Kidney epithelial cell (primary cell): ENCODE measurements at places on chromosomes 1 and 21. TPM values are rescaled to one million over a fixed set of nuclear protein-coding genes. Genes with fewer than 3 reads are reported as not detected.

GRCh38 chr1:86061551-86061990 lies 95.0 kb downstream of the COL24A1 start:
- no peak for DNase-seq

- no peak for DNase-seq
These were observed 9.2 kb upstream of the GALE start for GRCh38 chr1:23809751-23810171.

DNA sequence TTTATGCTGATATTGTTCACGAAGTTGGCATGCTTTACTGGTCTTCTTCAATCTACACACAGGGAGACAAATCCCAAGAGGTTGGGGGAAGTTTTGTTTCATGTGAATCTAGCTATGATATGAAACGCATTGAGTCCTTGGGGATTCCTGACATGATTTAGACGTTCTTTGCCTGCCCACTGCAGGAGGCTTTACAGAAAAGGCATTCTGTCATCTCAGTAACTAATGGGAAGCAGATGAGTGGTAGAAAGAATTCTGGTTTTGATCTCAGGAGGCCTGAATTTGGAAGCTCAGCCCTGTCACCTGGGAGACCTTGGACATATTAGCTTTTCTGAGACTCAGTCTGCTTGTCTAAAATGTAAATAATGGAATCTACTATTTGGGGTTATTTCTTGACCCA lies 383.0 kb upstream of the NFIA start:
- no peak for DNase-seq

GRCh38 chr1:107687849-107688753 lies 276.9 kb downstream of the VAV3 start:
- peak; percentile 59 for DNase-seq

DNA sequence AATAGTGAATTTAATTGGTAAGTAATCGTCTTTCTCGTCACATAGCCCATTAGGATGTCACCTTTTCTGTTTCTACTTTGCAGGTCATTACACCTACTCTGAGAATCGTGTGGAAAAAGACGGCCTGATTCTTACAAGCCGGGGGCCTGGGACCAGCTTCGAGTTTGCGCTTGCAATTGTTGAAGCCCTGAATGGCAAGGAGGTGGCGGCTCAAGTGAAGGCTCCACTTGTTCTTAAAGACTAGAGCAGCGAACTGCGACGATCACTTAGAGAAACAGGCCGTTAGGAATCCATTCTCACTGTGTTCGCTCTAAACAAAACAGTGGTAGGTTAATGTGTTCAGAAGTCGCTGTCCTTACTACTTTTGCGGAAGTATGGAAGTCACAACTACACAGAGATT lies 23.3 kb downstream of the PARK7 start:
- DNase-seq = no peak

DNA sequence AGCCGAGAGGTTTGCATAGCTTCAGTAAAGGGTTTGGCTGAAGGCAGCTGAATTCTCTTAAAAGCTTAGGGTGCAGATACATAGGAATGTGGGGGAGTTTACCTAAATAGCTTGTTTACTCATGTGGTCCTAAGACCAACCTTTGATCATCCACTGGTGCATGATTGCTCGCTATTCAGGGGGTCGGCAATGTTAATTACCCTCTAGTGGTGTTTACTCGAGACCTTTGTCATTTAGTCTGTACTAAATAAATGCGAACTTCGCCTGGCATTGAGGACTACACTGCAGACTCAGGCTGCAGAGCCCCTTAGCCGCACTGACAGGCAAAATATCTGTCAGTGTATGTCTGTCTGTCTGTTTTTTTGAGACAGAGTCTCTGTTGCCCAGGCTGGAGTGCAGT lies 31.8 kb downstream of the TMEM63A start:
- no peak for DNase-seq

DNA sequence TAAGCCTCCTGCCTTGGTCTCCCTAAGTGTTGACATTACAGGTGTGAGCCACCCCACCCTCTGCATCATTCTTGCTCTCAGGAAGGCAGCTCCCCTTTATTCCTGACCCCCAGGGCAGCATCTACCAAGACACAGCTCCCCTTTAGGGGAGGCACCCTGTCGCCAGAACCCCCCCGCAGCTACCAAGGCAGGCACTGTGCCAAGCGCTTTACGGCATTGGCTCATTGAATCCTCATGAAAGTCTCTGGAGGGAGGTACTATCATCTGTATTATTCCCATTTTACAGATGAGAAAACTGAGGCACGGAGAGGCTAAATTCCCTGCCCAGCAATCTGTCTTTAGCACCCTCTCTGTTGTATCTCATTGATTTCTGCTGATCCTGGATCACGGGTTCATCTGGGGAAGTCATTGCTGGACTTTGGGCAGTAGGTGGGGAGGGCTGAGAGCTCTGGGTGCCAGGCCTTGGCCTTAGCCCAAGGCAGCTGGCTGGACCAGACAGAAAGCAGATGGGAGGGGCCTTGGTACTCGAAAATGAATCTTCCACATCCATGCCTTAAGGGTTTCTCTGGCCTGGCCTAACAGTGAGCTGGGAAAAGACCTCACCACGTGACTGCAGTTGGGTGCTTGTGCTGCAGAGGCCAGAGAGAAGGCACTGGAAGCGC lies 5.9 kb downstream of the PLOD1 start:
- no peak for DNase-seq

- DNase-seq = no peak
These were observed 410.0 kb downstream of the TGFB2 start for GRCh38 chr1:218755128-218755527.

DNA sequence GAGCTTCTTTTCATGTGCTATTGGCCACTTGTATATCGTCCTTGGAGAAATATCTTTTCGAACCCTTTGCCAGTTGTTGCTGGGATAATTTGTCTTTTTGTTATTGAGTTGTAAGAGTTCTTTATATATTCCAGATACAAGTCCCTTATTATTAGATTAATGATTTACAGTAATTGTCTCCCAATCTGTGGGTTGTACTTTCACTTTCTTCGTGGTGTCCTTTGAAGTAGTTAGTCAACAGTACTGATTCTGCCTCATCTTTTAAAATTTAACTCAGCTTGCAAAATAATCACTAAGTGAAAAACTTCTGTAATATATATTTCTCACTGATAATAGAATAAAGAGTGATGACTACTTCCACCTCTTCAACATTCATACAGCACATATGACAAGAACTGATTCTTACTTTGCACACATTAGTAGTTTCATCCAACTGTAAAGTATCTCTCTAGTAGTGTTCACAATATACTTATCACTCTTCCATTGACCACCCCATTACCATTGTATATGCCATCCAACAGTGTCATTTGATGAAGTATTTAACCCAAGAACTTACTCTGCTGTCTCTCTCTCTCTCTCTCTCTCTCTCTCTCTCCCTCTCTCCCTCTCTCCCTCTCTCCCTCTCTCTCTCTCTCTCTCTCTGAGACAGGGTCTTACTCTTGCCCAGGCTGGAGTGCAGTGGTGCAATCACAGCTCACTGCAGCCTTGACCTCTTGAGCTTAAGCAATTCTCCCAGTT lies 104.2 kb upstream of the DMRTA2 start:
- DNase-seq = peak; percentile 16

DNA sequence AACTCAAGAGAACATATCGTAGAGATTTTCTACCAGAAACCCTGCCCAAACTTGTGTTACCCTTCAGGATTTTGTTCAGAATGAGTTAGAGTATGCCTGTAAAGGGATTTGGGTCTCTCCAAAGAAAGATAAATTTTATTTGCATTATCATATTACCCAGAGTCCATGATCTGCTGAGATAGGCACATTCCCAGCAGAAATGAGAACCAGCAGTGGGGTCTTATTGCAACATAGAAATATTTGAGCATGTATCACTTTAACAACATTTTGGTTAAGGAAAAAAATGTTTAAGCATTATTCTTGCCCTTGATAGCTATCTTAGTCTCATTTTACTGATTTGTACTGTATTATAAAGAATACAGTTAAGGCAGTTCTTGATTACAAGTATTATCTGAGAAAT lies 10.6 kb downstream of the VCAM1 start:
- DNase-seq = no peak

DNA sequence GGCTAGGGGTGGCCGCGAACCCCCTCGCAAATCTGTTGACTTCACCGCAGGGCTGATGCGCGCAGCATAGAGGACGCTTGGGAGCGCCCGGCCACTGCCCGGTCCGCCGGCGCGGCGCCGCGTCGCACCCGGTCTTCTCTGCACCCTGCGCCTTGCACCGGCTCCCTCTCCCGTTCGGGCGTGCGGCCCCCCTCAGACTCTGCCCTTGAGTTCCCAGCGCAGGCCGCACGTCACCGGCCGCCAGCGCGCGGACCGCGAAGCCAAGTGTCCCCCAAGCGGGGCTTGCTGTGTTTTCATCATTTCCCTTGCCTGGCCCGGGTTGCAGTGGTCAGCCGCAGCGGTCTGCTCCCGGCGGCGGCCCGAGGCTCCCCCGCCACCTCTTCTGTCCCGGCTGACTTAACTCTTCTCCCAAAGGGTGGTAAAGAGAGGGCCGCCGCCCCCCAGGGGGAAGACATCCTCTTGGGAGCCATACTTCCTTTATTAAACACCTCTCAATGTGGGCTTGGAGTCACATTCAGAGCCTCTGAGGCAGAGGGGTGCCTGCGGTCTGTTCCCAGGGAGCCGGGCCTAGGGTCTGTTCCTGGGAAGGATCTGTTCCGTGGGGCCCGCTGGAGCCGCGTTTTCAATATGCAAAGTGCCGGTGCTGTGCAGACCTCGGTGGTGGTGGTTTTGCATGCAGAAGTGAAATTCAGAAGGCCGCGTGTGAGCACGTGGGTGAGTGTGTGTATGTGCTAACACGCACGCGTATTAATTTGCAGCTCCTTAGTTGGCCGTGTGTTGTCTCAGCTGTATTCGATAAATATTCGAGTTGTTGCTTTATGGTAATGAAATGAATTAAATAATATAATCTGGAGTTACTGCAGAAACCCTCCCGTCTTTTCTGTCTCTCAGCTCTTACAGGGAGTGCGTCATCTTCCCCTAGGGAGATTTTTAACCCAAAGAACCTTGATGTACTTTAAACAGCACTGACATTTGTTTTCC lies 17.6 kb downstream of the PBX1 start:
- DNase-seq = no peak

- DNase-seq = no peak
These were observed 12.3 kb downstream of the ZBTB7B start for GRCh38 chr1:155014709-155015508.

DNA sequence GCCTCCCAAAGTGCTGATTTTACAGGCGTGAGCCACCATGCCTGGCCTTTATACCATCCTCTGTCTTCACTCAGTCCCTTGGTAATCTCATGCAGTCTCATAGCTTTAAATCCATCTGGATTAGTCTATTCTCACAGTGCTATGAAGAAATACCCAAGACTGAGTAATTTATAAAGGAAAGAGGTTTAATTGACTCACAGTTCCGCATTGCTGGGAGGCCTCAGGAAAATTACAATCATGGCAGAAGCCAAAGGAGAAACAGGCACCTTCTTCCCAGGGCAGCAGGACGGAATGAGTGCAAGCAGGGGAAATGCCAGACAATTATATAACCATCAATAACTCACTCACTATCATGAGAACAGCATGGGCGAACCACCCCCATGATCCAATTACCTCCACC lies 49.1 kb upstream of the CPLANE2 start:
- no peak for DNase-seq

DNA sequence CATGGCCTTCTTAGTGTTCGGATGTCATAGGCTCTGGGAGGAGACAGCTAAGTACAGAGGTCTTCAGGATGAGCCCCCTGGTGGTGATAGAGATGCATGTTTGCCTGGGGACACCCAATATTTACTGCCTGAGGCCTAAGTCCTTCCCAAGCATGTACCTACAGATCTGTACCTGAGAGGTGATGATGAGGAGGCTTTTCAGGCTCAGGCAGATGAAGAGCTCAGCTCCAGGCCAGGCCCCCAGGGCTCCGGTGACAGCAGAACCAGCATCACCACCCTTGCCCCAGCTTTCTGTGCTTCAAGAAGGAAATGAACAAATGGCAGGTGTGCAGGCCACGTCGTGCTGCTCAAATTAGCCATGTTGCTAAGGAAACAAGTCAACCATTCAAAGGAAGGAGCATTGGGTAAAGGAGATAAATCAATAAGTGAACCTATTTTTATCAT lies 21.1 kb downstream of the CACNA1E start:
- DNase-seq = no peak

DNA sequence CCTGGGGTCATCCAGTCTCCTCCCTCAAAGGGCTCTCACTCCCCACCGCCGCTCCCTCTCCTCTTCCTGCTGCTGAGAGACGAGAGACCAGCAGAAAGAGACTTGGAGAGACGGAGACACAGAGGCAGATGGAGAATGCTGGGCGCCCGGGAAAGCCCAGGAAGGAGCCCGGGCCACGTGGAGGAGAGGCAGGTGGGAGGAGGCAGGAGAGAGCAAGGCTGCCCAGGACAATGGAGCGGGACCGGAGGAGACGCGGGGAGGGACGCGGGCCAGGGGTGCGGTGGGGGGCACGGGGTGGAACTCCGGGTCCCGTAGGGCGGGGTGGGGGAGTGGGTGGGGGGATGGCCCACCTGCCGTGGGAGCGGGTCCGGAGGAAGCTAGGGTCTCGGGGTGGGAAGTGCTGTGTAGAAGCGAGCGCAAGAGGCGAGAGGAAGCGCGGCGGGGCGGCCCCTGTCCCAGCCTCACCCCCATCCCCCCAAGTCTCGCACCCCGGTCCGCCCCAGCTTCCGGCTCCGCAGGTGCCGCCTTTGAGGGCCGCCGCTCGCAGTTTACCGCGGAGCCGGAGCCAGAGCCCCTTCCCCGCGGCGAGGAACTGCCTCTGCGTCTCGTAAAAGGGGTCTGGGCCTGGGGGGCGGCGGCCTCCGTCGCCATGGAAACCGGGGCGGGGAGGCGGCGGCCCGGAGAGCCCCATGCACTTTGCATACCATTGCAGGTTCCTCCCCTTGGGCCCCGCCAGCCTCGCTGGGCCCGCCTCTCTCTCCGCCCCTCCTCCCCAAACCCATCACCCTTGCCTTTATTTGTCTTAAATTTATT lies 11.7 kb upstream of the EPHA2 start:
- DNase-seq = no peak

DNA sequence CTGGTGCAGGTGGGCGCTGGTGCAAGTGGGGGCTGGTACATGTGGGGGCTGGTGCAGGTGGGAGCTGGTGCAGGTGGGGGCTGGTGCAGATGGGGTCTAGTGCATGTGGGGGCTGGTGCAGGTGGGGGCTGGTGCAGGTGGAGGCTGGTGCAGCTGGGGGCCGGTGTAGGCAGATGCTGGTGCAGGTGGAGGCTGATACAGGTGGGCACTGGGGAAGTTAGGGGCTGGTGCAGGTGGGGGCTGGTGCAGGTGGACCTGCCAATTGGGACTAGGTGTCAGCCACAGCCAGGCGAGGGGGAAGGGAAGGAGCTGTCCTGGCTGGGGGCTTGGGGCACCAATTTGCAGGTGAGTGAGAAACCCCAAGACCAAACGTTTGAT lies 46.5 kb upstream of the TLR5 start:
- no peak for DNase-seq

DNA sequence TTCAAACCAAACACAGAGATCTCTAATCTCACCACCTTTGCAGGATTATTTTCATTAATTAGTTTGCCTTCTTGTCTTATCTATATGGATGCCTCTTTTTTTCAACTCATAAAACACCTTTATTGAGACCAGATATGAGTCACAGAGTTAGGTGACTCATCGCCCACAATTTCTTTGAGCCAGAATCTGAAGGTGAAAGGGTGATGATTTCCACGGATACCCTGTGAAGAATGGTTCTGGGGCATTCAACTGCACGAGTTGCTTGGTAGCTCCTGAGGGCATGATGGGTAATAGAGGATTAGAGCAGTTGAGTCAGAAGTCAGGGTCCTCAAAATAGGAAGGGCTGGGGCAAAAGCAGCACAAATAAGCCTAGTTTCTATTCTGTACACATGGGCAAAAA lies 128.2 kb downstream of the TBX19 start:
- DNase-seq = peak; percentile 88

Gene ZFYVE9
- total RNA-seq = 17.1 and 18.4 TPM in 2 replicates

Gene PLA2G2C
- total RNA-seq = not detected in 2 replicates

Gene SERPINC1
- 0.25 TPM in 1 of 2 replicates, not detected in the other for total RNA-seq

Gene ITSN1
- total RNA-seq = 11.8 and 20.4 TPM in 2 replicates

Gene EFNA3
- 1.6 and 1.7 TPM in 2 replicates for total RNA-seq

Gene UBR4
- 125 and 128 TPM in 2 replicates for total RNA-seq

Gene S100A7
- not detected in 2 replicates for total RNA-seq
